Purkinje cell (primary cell): ENCODE measurements at places on chromosomes 1 and 21. TPM values are rescaled to one million over a fixed set of nuclear protein-coding genes. Genes with fewer than 3 reads are reported as not detected.

Gene NPL
- 29.6 and 32.6 TPM in 2 replicates for polyA plus RNA-seq

Gene RGS5
- 5.9 and 10.6 TPM in 2 replicates for polyA plus RNA-seq

Gene TRAF3IP3
- 1.3 TPM in 1 of 2 replicates, not detected in the other for polyA plus RNA-seq

Gene EFNA3
- polyA plus RNA-seq, result 2.2 and 6.2 TPM in 2 replicates

Gene PLA2G5
- 3.6 and 3.8 TPM in 2 replicates for polyA plus RNA-seq

Gene LRRC7
- 4.0 and 15.2 TPM in 2 replicates for polyA plus RNA-seq

Gene GPR25
- not detected in 2 replicates for polyA plus RNA-seq

Gene ASTN1
- polyA plus RNA-seq, result 24.0 and 25.0 TPM in 2 replicates

Gene LCK
- not detected in 2 replicates for polyA plus RNA-seq

Gene KCNJ15
- not detected in 2 replicates for polyA plus RNA-seq

Gene TACSTD2
- polyA plus RNA-seq, result not detected in 2 replicates

Gene SPATA17
- 3.4 and 7.4 TPM in 2 replicates for polyA plus RNA-seq

Gene LCA5L
- polyA plus RNA-seq, result 1.5 and 3.0 TPM in 2 replicates

Gene POU2F1
- 4.7 and 6.4 TPM in 2 replicates for polyA plus RNA-seq

Gene E2F2
- polyA plus RNA-seq, result not detected in 2 replicates

Gene CTTNBP2NL
- polyA plus RNA-seq, result 20.9 and 38.0 TPM in 2 replicates

Gene C1orf226
- 0.78 and 1.1 TPM in 2 replicates for polyA plus RNA-seq

Gene ITGB2
- polyA plus RNA-seq, result not detected in 2 replicates

Gene UBASH3A
- polyA plus RNA-seq, result 0.50 TPM in 1 of 2 replicates, not detected in the other

Gene CCDC17
- polyA plus RNA-seq, result not detected in 2 replicates

Gene PCAT6
- 0.69 TPM in 1 of 2 replicates, not detected in the other for polyA plus RNA-seq

Gene RGS18
- not detected in 2 replicates for polyA plus RNA-seq

Gene H6PD
- polyA plus RNA-seq, result 0.11 and 0.19 TPM in 2 replicates

Gene FAM229A
- polyA plus RNA-seq, result not detected in 2 replicates

Gene ADGRL2
- 45.7 and 84.1 TPM in 2 replicates for polyA plus RNA-seq

Gene KRTAP13-2
- not detected in 2 replicates for polyA plus RNA-seq

Gene GOLT1A
- 199 and 201 TPM in 2 replicates for polyA plus RNA-seq

Gene DYNLT4
- not detected in 2 replicates for polyA plus RNA-seq

Gene GPX7
- polyA plus RNA-seq, result 4.5 and 4.6 TPM in 2 replicates

Gene SNX7
- polyA plus RNA-seq, result 4.1 and 8.0 TPM in 2 replicates

Gene BNIPL
- polyA plus RNA-seq, result 0.26 and 0.60 TPM in 2 replicates

Gene PRDX6
- 167 and 188 TPM in 2 replicates for polyA plus RNA-seq

Gene C4BPB
- not detected in 2 replicates for polyA plus RNA-seq
